ENCODE measurements at places on chromosomes 4 and X. TPM values are rescaled to one million over a fixed set of nuclear protein-coding genes. Genes with fewer than 3 reads are reported as not detected.

The FRMD7 gene
- total RNA-seq = not detected

The ASB9 gene
- total RNA-seq = 24.5 TPM

The JAKMIP1 gene
- total RNA-seq = 0.20 TPM

The DCAF12L1 gene
- not detected for total RNA-seq

The SFRP2 gene
- not detected for total RNA-seq

The NSG1 gene
- total RNA-seq = not detected

The SLC10A4 gene
- 2.1 TPM for total RNA-seq

The CT45A10 gene
- not detected for total RNA-seq

The NLRP2B gene
- not detected for total RNA-seq

The C4orf36 gene
- total RNA-seq = 0.20 TPM

The SMR3A gene
- total RNA-seq = not detected

The FREM3 gene
- total RNA-seq = not detected

The PPBP gene
- total RNA-seq = not detected

The LRP2BP gene
- 0.27 TPM for total RNA-seq

The MID2 gene
- total RNA-seq = 3.1 TPM

The MAGEA4 gene
- total RNA-seq = not detected

The ETDB gene
- not detected for total RNA-seq

The FAM156B gene
- 40.3 TPM for total RNA-seq

The HELT gene
- not detected for total RNA-seq

The ADH1C gene
- not detected for total RNA-seq

The GYG2 gene
- 9.7 TPM for total RNA-seq

The GAB1 gene
- total RNA-seq = 3.6 TPM

The TEX13D gene
- total RNA-seq = not detected

The BEX5 gene
- total RNA-seq = 3.0 TPM

The BEND4 gene
- not detected for total RNA-seq

The CT55 gene
- not detected for total RNA-seq

The GIMD1 gene
- total RNA-seq = not detected

The GPM6B gene
- total RNA-seq = 0.75 TPM

The ZFP92 gene
- 0.67 TPM for total RNA-seq

The PPP2R2C gene
- 17.6 TPM for total RNA-seq

The SPACA5 gene
- not detected for total RNA-seq

The MAGEB16 gene
- not detected for total RNA-seq

The JADE3 gene
- 9.6 TPM for total RNA-seq

The SATL1 gene
- total RNA-seq = 0.17 TPM

The MAGEC1 gene
- total RNA-seq = not detected

The DMRTC1 gene
- not detected for total RNA-seq

The CNKSR2 gene
- 14.9 TPM for total RNA-seq

The TEX13C gene
- total RNA-seq = not detected

The ARHGAP36 gene
- total RNA-seq = not detected

The TRPC5OS gene
- not detected for total RNA-seq

The RASSF6 gene
- 0.07 TPM for total RNA-seq

The PRDM8 gene
- 10.2 TPM for total RNA-seq

The GC gene
- not detected for total RNA-seq

The SMR3B gene
- not detected for total RNA-seq

The PRAF2 gene
- total RNA-seq = 11.1 TPM

The RIBC1 gene
- 1.5 TPM for total RNA-seq

The CYLC1 gene
- not detected for total RNA-seq

The CLDN22 gene
- total RNA-seq = not detected

The EFNB1 gene
- 8.2 TPM for total RNA-seq

The TMPRSS11D gene
- total RNA-seq = not detected

The FAM13A gene
- total RNA-seq = 22.2 TPM
